Fibroblast of skin of scalp (primary cell): ENCODE measurements at places on chromosomes 5 and 9.

DNA sequence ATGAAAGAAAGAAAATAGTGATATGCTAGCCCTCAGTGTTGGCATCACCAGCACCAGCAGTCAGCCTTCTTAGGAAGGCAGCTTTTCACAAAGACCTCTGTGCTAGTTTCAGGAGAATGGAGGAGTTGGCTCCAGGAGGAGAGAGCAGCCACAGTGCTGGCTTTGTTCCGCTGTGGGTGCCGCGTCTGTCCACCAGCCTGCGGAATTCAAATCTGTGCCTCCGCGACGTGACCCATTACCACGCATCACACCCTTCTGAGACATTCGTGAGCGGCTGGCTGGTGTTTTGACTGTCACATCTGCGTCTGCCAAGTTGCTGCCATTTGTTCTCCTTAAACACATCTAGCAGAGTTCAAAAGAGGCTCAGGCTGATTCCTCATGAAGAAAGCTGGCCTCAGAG, 34.4 kb downstream of the SNX18 start:
- DNase-seq: no peak

DNA sequence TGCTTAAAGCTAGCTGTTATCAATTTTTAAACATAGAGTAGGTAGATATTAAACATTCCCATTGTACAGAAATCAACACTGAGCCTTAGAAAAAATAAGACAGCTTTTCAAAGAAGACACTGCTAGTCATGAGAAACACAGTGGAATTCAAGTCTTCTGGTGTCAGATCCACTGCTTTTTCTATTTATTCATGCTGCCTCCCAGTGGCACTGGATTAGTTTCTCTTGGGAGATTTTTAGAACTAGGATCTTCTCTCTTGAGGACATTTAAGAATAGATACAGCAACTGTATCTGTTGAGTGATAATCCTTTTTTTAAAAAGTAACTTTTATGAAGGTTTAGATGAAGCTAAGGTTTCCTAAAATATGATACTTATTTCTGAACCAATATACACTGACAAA, 1635.4 kb upstream of the C9orf72 start:
- no peak for DNase-seq

DNA sequence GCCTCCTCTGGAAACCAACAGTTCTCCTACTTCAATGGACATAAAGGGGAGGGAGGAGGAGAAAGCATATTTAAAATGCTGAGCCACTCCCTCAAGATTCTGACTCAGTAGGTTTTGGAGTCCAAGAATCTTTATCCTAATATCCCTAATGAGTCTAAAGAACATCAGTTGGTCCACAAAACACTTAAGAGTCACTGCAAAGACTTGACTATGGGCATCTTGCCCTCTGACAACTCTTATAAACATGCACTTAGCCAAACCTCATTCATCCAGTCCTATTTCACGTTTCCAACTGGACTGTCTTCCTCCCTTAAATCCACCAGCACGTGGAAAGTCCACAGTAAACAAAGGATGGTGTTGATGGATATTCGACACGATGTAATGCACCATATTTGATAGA, 172.5 kb downstream of the FAM114A2 start:
- DNase-seq: no peak

DNA sequence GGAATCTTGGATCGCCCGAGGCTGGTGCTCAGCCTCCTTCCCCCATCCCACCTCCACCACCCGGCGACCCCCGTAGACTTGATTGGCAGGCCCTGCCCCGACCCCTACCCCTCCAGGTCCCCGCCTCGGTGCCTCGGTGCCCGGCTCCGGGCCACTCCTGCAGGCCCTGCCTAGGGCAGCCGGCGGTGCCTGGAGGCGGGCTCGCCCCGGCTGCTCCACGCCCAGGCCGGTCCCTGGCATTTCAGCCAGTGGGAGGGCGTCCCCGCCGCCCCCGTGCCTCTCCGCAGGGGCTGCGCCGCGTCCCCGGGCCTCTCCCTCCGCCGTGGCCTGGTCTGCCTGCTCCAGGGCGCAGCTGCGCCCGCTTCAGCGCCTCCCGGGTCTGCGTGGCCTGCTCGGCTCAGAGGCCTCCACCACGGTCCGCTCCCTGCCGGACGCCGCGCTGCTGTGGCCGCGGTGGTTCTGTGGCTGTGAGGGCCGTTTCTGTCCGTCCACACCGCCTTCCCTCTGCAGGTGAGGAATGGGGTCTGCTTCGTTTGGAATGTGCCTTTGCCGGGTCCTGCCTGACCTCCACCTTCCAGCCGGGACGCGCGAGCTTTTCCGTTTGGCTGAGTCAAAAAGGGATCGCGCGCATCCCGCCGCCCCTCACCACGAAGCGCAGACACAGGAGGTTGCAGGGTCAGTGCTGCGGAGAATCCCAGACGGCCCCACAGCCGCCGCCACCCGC, 48.3 kb upstream of the IRX4 start:
- peak; percentile 6 for DNase-seq

- no peak for DNase-seq
These were observed 19.5 kb upstream of the RAB14 start for GRCh38 chr9:121220996-121221663.

DNA sequence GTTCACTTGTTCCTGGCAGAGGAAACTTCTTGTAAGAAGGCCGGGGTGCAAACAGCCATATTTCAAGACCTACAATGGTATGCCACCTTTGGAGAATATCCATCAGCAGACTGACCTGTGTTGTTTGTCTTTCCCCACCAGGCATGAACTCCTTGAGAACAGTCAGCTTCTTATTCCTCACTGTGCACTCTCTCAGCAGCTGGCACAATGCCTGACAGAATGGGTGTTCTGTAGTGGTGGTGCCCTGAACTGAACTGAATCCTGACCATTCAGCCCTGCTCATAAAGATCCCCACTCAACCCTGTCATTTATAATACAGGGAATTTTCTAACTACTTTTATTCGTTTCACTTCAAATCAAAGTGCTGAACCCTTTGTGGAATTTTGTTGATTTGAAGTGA, 206.9 kb downstream of the COX7C start:
- DNase-seq: no peak

- DNase-seq: peak; percentile 91
These were observed 172.3 kb downstream of the PDZD2 start for GRCh38 chr5:31811210-31811609.

GRCh38 chr5:95406426-95407090, 15.4 kb downstream of the FAM81B start:
- DNase-seq: peak; percentile 57

- DNase-seq: no peak
These were observed 7.0 kb upstream of the CD74 start for GRCh38 chr5:150419630-150420270.
